ENCODE measurements at places on chromosomes 5 and 9. TPM values are rescaled to one million over a fixed set of nuclear protein-coding genes. Genes with fewer than 3 reads are reported as not detected.

- DNase-seq = no peak
Observed at GRCh38 chr9:86734771-86735170, 212.5 kb downstream of the GAS1 start.

- DNase-seq = no peak
Observed at GRCh38 chr5:142810743-142811290, 40.6 kb downstream of the ARHGAP26 start.

- no peak for DNase-seq
Observed at GRCh38 chr9:134516464-134516863, 125.1 kb upstream of the COL5A1 start.

LCN2 gene
- total RNA-seq = not detected

GRCh38 chr9:33044677-33045282 lies 19.7 kb downstream of the DNAJA1 start:
- DNase-seq = peak; percentile 79

GRCh38 chr5:126961702-126962101 lies 68.7 kb downstream of the MARCHF3 start:
- no peak for DNase-seq

RALGPS1 gene
- total RNA-seq = 8.8 TPM

C9 gene
- not detected for total RNA-seq

GRCh38 chr9:76756941-76757673 lies 7.1 kb upstream of the PCA3 start:
- no peak for DNase-seq

PCDHGA4 gene
- not detected for total RNA-seq

PGM5 gene
- 0.14 TPM for total RNA-seq

DNA sequence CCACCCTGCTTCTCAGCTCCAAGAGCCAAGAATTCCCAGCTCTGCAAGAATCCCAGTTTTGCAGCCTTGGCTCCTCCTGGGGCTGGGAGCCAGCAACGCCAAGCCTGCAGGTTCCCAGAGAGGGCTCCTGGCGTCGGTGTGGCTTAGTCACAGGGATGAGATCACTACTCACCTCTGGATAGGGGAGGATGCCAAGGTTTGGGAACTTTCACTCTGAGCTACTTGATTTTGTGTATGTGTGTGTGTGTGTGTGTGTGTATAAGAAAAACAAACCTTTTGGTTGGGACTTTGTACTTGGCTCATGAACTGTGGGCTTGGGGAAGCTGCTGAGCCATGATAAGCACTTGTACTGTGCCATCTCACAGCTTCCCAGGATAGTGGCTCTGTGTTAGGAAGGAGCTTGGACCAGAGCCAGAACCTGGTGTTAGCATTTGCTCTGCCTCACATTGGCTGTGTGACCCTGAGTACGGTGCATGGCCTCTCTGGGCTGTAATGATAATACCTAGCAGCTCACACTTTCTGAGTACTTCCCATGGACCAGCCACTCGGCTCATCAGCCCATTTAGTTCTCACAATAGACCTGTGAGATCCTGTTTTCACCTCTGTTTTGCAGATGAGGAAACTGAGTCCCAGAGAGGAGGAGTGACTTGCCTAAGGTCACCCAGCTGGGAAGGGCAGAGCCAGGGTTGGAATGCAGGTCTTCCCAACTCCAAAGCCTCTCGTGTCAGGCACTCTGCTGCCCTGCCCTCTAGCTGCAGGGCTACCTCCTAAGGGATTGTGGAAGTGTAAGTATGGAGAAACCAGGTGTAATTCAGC lies 41.4 kb upstream of the DAB2IP start:
- DNase-seq = no peak

DNA sequence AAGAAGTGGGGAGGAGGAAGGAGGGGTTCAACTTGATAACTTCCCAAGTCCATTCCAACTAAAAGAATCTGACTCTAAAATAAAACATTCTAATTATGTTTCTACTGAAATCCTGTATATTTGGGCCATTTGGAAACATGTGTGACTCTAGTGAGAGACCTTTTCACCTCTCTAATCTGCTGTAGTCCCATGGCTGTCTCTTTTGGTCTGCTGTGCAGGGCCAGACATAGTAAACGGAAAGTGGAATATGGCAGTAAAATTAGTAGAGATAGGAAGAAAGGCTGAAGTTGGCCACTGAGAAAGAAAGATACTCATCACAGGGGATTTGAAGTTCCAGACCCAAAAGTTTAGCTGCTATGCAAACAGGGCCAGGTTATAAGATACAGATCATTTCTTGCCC lies 15.9 kb downstream of the RFX3 start:
- no peak for DNase-seq

DNA sequence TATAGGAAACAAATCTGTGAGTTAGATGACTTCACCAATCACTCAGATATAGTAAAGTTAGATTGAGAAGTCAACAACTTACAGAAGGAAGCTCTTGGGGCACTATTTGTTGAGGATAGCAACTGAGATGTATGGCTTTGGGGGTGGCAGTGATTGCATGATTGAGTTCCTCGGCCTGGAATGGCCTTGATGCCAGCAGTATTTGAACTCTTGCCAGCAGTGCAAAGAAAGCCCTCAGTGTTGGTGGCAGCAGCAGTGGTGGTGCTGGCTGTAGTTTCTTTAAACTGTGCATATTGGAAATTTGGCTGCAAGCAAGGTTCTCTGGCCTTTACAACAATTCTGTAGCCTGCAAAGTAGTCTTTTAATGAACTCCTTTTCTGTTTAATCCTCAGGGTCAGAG lies 41.4 kb upstream of the PJA2 start:
- no peak for DNase-seq

DNA sequence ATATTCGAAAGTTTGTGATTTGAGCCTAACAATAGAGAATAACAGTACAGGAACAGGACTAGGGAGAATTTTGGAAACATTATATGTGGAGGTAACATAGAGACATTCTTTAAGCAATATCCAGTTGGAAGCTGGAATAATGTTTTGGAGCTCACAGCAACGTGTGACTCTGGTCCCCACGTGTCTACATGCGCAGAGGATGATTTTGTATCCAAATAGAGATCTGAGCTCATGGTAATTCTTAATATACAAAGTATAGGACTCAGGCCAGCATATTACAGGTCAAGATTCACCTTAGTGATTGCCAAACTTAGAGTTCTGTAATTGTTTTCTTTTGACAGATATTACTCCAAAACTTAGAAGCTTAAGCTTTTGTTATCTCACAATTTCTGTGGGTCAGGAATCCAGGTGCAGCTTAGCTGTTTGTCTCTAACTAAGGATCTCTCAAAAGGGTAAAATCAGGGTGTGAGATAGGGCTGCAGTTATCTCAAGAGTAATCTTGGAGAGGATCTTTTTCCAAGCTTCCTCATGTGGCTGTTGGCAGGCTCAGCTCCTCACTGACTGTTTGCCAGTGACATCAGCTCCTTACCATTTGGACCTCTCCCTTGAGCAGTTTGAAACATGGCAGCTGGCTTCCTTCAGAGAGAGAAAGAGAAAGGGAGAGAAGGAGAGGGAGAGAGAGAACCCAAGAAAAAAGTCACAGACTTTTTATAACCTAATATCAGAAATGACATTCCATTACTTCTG lies 272.0 kb upstream of the ZNF462 start:
- no peak for DNase-seq

Measured in H7 (cell line).